WTC11 (cell line): ENCODE measurements at places on chromosomes 6 and 20.

DNA sequence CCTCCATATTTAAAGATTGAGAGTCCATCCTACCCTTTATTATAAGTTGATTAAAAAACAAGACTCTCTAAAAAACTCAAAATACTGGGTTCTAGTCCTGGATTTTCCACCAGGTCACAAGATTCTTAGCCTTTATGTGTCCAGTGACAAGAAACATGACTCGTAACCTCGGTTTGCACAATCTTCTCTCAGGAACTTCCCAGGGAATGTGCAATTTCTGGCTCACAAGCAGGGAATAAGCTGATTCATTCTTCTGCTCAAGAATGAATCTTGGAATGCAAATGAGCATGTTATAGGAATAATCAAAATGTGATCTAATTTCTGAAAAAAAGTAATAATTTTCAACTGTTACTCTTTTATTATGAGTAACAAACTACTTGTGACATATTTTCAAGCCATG lies 45.1 kb downstream of the OGFRL1 start:
- no peak for DNase-seq

DNA sequence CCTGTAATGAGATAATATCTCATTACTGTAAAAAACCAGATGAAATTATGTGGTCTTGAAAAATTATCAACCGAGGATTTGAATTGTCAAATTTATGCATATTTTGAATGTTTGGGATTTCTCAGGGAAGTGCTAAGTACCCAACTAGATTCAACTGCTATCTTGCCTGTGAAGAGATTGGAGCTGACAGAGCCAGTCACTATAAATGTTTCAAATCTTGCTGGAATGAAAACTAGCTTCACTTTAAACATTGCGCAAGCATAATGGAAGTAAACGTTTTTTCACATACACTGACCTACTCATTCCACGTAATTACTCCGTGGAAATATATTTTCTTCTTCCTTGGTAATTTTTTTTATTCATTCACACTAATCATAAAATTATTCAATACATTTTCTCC lies 46.7 kb downstream of the TMEM170B start:
- no peak for DNase-seq

DNA sequence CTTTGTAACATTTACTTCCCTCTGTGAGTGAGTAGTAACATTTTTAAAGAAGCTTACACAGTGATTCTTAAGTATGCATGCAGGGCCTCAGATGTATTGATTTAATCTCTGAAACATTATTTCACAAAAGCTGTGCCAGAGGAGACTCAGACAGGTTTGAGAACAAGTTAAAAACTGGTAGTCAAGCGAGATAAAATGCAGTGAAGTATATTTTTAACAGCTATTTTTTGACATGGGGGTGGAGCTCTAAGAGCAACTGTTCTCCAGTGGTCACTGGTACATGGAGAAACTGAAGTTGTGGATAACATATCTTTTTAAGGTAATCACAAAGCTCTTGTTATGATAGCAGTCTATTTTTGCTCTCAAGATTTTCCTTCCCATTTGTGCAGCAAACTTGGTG lies 20.4 kb downstream of the DSTN start:
- DNase-seq, result no peak

DNA sequence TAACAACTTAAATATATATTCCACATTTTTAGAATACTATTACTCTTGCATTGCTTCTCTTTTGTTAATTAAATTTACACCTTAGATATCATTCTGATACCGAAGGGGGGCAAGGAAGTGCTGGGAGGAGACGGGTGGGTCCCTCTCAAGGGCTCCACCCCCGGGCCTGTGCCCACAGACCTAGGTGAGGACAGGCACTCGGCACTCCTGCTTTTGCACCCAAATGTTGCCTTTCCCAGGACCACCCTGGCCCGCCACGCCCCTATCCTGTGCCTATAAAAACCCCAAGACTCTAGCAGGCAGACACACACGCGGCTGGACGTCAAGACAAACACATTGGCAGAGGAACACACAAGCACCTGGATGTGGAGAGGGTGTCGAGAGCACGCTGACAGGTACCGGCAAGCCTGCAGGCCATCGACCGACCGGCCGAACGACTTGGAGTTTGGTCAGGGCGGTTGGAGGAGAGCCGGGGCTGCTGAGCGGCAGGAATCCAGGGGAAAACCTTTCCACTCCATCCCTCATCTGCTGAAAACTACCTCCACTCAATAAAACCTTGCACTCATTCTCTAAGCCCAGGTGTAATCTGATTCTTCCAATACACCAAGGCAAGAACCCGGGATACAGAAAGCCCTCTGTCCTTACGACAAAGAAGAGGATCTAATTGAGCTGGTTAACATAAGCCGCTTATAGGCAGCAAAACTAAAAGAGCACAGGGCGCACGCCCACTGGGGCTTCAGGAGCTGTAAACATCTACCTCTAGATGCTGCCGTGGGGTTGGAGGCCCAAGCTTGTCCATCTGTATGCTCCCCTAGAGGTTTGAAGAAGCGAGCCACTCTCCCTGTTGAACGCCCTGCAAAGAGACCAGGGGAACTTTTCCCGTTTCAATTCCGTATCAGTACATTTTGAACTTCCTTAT lies 197.4 kb upstream of the PRSS16 start:
- peak; percentile 22 for DNase-seq

DNA sequence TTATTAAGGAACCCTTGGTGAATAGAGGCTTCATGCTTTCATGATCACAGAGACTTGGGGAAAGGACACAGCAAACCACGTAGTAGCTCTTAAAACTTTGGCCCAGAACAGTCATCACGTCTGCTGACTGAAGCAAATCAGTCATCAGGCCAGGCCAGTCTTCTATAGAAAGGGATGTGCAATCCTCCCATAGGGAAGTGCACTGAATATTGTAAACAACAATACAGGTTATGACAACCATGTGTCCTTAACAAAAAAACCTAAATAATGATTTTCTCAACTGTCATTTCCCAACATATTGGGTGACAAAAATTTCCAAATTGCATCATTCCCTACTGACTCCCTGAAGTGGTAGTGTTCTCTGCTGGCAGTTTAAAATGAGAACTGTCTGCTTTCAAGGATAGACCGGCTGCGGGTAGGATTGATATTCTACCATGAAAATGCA lies 388.2 kb upstream of the CITED2 start:
- DNase-seq, result no peak

- no peak for DNase-seq
Measured at GRCh38 chr20:23444859-23445258, 5.4 kb downstream of the CSTL1 start.

DNA sequence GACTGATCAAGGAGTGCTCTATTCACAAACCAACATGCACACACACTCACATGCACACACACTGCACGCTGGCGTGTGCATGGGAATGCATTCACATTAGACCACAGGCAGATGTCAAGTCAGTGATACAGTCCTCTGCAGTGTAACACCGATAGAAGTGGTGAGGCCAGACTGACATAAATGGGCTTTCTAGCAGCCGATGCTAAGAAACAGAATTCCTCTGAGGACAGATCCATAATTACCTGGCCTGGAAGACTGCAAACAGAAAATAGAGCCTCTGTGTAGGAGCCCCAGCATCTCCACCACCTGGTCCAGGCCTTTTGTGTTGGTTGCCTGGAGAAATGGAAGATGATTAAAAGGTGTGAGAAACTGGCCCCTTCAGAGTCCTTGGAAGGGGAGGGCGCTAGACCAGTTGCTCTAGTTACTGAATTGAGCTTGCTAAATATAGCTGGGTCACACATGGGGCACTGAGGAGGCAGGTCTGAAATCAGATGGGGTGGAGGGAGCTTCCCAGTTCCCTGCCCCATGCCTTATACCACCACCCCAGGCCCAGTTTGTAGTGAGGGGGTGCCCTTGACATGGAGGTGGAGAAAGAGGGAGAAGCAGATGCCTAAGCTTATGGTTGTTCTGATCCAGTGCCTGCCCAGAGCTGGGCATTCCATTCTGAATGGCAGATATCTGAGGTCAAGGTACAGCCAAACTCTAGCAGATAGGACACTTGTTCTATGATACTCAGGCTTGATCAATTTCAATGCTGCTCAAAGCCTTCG lies 233.8 kb downstream of the LRFN2 start:
- DNase-seq, result no peak

- DNase-seq, result no peak
Measured at GRCh38 chr6:7958464-7958863, 47.9 kb upstream of the TXNDC5 start.
